Smooth muscle cell of the brain vasculature (primary cell): ENCODE measurements at places on chromosomes 4 and X.
A peak's percentile ranks its signal among the peaks of the same experiment; 100 is the strongest.

DNA sequence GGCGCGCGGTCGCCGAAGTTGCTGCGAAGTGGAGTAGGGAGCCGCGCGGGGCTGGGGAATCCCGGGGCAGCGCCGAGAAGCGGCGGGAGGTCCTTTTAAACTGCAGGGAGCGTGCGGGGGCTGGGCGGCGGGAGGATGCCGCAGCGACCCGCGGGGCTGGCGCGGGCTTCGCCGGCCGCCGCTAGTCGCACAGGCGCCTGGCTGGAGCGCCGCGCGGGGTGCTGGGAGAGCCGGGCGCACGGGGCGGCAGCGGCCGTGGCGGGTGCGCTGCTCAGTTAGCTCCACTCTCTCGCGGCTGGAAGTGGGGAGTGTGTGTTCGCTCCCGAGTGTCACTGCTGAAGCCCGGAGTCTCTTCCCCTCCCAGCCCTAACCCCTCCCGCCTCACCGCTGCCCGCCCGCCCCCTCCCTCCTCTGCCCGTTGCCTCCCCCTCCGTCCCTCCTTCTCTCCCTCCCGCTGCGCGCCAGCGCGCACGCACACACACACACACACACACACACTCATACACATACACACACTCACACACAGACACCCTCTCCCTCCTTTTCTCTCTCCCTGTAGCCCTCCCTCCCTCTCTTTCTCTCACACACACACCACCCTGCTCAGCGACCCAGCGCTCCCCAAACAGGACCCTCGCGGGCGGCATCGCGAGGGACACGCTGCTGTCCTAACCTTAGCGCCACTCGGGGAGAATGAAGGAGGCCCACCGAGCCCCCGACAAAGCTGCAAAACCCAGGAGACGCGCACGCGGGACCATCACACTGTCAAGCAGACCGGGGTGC lies at the start of gene NDNF:
NDNF (minus strand) TSS at position 312 of the 780 bp plus-strand sequence. CDS start 26,698 bp downstream, outside the sequence.
- DNase-seq, result no peak

DNA sequence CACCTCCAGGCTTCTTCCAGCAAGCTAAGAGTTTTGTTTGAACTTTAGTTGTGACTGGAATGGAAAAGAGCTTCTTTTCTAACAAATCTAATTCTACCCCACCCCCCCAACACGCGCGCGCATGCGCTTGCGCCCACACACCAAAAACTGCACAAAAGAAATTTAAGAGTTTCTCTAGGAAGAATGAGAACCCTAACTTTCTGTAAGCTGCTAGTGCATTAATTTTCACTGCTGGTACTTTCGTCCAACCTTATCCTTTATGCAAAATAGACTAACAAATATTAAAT lies 9.0 kb upstream of the INTU start:
- DNase-seq, result no peak

DNA sequence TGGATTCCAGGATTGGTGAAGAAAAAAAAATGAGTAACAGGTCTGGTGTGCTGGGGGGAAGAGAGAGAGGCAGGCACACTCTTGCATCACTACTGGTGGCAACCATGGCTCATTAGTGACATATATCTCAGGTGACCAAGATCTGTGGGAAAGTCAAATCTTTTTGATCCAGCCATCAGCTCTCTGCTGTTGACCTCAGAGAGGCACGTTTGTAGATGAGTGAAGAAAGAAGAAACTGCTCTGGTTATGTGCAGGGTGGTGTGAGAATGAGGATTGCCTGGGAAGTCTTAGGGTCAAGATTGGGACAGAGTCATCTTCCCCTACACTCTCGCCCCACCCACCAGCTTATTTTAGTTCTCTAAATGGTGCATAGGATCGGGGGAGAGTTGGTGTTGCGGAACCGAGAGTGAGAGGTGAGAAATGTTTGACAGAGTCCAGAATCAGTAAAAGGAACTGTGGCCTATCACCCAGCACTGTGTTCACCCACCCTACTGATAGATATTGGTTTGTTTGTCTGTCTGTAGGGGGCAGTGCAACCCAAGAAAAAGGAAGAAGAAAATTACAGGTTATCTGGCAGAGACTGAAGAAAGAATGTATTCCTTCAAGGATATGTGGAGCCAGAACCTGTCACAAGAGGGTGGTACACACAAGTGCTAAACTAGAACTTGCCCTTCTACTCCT lies 21.9 kb downstream of the ARMCX6 start:
- DNase-seq, result peak; percentile 49

DNA sequence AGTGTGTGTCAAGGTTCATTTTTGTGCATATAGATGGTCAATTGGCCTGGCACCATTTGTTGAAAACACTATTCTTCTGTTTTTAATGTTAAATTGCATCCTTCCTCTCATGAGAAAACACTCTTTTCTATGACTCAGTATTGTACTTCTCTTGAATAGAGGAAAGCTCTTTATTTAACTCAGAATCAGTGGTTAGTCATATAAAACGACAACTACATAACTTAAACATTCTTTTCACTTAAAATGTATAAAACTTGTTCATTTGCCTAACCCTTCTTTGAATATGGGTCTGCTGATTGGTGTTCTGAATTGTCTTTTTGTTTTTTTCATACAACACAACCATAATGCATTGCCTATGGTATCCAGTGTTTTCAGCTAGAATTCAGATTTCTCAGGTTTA lies 17.2 kb upstream of the MRPL1 start:
- no peak for DNase-seq

DNA sequence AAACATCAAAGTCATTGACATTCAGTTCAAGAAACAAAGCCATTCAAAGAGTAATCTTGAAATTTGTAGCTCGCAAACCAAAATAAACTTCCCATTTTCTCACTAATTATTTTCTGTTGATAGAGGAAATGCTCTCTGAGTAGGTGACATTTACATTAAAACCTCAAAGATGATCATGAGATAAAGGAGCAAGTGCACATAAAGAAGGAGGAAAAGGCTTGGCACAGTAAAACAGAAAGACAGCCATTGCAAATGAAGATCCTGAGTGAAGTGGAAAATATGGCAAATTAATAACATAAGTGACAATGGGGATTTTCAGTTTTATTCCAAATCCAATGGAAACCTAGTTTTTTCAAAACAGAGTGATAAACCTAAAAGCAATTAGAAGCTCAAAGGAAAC lies 2320.8 kb downstream of the ARAP2 start:
- no peak for DNase-seq

- no peak for DNase-seq
Observed at GRCh38 chr4:155007660-155008176, 200.7 kb upstream of the NPY2R start.

- no peak for DNase-seq
Observed at GRCh38 chrX:6986915-6987314, 160.6 kb upstream of the STS start.

DNA sequence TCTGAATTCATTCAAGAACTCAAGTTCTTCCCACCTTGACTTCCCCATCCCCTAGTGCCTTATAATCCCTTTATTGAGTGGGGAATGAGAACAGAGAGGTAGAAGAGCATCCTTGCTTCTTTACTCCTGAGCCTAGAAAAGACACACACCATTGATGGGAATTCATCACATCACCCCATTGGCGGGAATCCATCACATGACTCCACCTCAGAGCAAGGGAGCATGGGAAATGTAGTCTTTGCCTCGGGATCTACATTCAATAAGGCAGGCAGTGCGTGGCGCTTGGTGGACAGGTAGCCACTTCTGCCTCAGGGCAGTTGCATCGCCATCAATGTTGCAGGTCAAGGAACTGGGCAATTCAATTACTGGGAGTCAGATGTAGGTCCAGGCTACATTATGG lies 50.7 kb downstream of the MXRA5 start:
- no peak for DNase-seq

- DNase-seq, result no peak
Observed at GRCh38 chr4:94285666-94286065, 57.0 kb downstream of the HPGDS start.

GRCh38 chr4:181690498-181690897 lies 552.7 kb upstream of the TENM3 start:
- no peak for DNase-seq
